ENCODE measurements at places on chromosomes 3 and 15. TPM values are rescaled to one million over a fixed set of nuclear protein-coding genes. Genes with fewer than 3 reads are reported as not detected.

BHLHE40 gene
- total RNA-seq, result 8.7 TPM

CLK3 gene
- total RNA-seq, result 54.5 TPM

CHL1 gene
- not detected for total RNA-seq

PPM1L gene
- total RNA-seq, result 2.0 TPM

FES gene
- 1.8 TPM for total RNA-seq

GPR87 gene
- 0.18 TPM for total RNA-seq

TJP1 gene
- total RNA-seq, result 181 TPM

LRRC3B gene
- not detected for total RNA-seq

TAMM41 gene
- 19.7 TPM for total RNA-seq

ZNF620 gene
- total RNA-seq, result 12.1 TPM

ZXDC gene
- total RNA-seq, result 28.1 TPM

GALNT15 gene
- total RNA-seq, result not detected

SLC9C1 gene
- total RNA-seq, result 0.23 TPM

GASK1A gene
- not detected for total RNA-seq

ARHGEF26 gene
- 20.8 TPM for total RNA-seq

OR5K2 gene
- not detected for total RNA-seq

CHST13 gene
- total RNA-seq, result 17.0 TPM

PSMA4 gene
- total RNA-seq, result 285 TPM

ZIC1 gene
- not detected for total RNA-seq

CDHR4 gene
- total RNA-seq, result not detected

SLC22A14 gene
- 0.14 TPM for total RNA-seq

FBXO40 gene
- total RNA-seq, result not detected

TMEM45A gene
- 5.6 TPM for total RNA-seq

KCNAB1 gene
- 0.44 TPM for total RNA-seq

ESYT3 gene
- 7.6 TPM for total RNA-seq

MOBP gene
- 0.27 TPM for total RNA-seq

LMOD3 gene
- total RNA-seq, result not detected

PCCB gene
- 39.7 TPM for total RNA-seq

SLCO2A1 gene
- total RNA-seq, result 2.5 TPM

HACD3 gene
- 118 TPM for total RNA-seq

WNT7A gene
- total RNA-seq, result 0.58 TPM

MST1 gene
- total RNA-seq, result 15.4 TPM

PLSCR5 gene
- total RNA-seq, result not detected

TEX55 gene
- total RNA-seq, result not detected

DNAH12 gene
- 0.45 TPM for total RNA-seq

MEIS2 gene
- 28.7 TPM for total RNA-seq

FGD5 gene
- 0.16 TPM for total RNA-seq

TUSC7 gene
- total RNA-seq, result not detected

GOLGA6L7 gene
- total RNA-seq, result not detected

RASGRP1 gene
- 7.3 TPM for total RNA-seq

GOLGA8M gene
- not detected for total RNA-seq

CLDN18 gene
- not detected for total RNA-seq

EPHA3 gene
- not detected for total RNA-seq

HHATL gene
- total RNA-seq, result not detected

PSTPIP1 gene
- total RNA-seq, result not detected

All from Caco-2 (cell line).